ENCODE measurements at places on chromosomes 12 and 14. TPM values are rescaled to one million over a fixed set of nuclear protein-coding genes. Genes with fewer than 3 reads are reported as not detected.

Gene TAS2R9
- not detected for total RNA-seq

DNA sequence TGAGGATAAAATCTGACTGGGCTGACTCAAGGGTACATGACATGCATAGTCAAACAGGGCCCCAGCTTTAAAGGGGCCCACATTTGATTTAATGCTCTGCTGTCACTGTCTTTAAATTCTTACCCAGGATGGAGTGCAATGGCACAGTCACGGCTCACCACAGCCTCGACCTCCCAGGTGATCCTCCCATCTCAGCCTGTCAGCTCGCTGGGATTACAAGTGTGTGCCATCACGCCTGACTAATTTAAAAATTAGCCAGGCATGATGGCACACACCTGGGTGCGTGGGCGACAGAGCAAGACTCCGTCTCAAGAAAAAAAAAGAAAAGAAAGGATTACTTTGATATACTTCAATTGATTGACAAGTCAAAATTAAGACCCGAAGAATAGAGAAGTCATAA, 9.2 kb upstream of the PLBD1 start:
- DNase-seq, result no peak

DNA sequence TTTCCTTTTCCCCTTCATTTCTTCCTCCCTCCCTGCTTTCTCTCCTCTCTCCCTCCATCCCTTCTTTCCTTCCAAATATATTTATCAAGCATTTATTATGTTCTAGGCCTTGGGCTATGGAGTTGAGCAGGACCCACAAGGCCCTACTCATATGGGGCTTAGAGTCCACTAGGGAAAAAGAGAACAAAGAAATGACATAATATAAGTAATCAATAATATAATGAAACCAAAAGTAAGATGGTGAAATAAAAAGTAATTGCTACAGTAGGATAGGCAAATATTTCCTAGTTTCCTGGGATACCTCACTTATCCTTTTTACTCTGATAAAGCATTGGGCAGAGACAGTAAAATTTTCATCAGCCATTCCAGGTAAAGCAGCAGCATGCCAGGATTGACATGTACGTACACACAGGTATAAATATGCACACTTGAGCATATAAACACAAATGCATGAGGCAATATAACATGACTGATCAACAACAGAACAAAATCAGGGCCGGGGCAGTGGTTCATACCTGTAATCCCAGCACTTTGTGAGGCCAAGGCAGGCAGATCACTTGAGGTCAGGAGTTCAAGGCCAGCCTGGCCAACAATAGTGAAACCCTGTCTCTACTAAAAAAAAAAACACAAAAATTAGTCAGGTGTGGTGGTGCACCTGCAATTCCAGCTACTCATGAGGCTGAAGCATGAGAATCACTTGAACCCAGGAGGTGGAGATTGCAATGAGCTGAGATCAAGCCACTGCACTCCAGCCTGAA, 35.5 kb upstream of the CSRP2 start:
- DNase-seq, result no peak

Gene SOCS4
- total RNA-seq, result 16.8 TPM

Gene HCAR3
- total RNA-seq, result not detected

DNA sequence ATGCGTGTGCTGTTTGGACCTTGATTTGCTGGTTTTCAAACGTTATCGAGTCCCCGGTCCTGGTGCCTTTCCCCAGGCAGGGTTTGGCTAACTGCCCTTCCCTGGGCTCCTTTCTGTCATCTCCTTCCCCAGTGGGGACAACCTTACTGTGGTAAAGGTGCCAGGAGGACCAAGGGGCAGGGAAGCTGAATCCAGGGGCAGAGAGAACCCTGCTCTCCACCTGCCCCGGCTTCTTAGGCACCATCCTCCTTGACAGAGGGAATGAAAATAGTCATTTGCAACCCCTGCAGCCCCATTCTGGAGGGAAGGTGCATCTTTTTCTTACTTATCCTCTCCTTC, 5.0 kb downstream of the CEBPE start:
- DNase-seq, result peak; percentile 65

- DNase-seq, result no peak
These were observed 308.8 kb upstream of the SYT1 start for GRCh38 chr12:78555802-78556201.

Gene DIO3
- total RNA-seq, result not detected

DNA sequence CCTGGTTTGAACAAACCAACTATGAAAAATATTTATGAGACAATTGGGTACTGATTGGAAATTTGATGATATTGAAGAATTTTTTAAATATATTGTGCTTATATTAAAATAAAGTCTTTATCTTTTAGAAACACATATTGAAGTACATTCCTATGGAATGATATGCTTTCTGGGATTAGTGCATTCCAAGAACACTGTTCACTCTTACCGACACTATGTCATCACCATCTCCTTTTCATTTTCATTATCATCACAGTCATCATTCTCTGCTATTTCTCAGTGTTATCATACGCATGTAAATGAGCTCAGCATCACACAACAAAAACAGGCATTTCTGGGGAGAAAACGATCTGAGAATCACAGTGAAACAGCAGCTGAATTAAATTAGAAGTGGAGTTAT, 513.3 kb upstream of the CCDC196 start:
- no peak for DNase-seq

Gene IL26
- total RNA-seq, result 2.4 TPM

DNA sequence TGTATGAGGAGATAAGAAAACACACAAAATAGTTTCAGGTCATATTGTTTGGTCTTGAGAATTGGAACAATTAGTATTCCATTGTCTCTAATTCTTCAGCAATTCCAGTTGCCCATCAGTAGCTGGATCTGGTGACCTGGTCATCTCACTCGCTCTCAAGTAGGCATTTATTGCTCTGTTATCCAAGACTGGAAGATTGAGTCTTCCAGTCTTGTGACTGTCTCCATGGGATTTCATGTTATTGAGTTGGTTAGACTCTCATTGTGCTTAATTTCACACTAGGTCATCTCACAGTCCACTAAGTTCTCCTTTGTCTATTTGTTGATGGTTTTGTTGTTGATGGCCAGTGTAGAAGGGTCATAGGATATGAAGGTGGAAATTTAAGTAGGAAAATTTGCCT, 47.5 kb downstream of the FBXO34 start:
- DNase-seq, result no peak

DNA sequence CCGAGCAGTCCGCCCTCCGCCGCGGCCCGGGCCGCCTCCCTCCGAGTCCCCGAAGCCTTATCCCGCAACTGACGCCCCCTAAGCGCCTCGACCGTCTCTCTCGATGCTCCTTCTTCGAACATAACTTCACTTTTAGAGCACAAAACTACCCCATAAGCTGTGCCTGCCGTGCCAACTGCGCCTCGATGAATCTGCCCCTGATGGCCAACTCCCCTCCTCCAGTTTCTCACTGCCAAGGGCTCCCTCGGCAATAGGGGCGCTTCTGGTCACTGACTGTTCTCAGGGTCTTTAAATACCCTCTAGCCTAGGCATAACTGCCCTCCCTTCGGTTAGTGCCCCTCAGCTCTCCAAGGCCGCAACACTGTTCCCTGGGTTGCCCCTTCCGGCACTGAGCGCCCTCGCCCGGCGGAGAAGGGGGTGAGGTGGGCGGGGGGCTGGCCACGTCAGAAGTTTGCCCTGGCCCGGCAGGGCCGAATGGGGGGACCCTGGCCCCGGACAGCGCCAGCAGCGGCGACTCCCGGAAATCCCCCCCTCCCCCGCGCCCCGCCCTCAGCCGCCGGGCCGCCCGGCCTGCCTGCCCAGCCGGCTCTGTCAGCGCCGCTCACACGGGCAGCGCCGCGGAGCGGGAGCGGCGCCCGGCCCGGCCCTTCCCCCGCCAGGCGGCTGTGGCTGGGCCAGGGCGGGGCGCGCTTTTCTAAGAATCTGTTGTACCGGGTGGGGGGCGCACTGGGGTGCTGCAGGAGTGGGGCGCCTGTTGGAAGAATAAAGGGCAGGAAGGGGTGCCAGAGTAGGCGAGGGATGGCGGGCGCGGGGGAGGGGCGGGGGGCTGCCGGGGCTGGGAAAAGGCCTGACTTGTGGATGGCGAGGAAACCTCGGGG, 10.6 kb downstream of the RARG start:
- DNase-seq, result peak; percentile 97

DNA sequence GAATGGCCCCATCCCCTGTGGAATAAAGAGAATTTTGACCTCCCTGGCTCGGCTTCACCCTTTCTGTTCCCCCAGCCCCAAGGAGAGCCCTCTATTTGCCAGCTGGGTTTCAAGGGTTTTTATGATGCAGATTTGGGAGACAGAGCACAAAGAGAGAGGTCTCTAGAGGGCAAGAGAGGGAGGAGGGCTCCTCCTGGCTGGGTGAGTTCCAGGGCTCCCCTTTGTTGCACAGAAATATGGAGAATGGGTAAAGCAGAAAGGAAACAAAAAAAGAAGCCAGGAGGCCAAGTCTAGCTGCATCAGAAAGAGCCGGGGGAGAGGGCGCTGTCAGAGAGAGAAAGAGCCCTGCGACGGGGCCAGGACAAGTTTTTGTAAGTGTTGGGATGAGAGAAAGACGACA, 319.6 kb upstream of the RTL1 start:
- no peak for DNase-seq

Gene INSM2
- not detected for total RNA-seq

GRCh38 chr12:26327975-26328644, 132.7 kb downstream of the SSPN start:
- no peak for DNase-seq

DNA sequence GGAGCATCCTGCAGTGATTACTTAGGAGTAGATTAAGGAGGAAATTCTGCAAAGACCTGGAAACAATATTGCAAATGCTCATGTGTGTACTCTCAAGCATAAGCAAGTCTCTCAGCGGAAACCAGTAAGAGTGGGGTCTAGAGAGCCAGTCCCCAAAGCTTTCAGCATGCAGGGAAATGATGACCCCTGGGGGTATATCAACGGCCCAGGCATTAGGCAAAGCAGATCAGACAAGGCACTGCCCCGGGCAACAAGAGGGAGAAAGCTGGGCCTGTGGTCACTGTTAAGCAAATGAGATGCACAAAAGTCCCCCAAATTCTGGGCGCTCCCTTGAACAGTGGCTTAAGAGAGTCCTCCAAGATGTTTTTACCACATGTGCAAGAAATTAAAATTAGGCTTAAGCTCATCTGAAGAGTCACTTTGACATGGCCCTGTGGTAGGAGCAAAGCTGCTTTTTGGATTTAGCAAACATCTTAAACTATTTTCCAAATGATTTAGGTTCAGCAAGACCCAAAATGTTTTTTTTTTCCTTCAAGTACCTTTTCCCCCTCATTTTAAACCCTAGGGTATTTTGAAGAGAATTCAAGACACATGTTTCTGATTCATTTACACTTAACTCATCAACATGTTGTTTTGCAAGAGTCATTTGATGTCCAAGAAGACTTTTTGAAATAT, 457.1 kb upstream of the TBX3 start:
- no peak for DNase-seq

GRCh38 chr12:49296034-49296835, 1.3 kb downstream of the PRPH start:
- DNase-seq, result peak; percentile 90

GRCh38 chr12:74129702-74130101, 407.9 kb upstream of the ATXN7L3B start:
- DNase-seq, result no peak

Gene CTSG
- total RNA-seq, result not detected

DNA sequence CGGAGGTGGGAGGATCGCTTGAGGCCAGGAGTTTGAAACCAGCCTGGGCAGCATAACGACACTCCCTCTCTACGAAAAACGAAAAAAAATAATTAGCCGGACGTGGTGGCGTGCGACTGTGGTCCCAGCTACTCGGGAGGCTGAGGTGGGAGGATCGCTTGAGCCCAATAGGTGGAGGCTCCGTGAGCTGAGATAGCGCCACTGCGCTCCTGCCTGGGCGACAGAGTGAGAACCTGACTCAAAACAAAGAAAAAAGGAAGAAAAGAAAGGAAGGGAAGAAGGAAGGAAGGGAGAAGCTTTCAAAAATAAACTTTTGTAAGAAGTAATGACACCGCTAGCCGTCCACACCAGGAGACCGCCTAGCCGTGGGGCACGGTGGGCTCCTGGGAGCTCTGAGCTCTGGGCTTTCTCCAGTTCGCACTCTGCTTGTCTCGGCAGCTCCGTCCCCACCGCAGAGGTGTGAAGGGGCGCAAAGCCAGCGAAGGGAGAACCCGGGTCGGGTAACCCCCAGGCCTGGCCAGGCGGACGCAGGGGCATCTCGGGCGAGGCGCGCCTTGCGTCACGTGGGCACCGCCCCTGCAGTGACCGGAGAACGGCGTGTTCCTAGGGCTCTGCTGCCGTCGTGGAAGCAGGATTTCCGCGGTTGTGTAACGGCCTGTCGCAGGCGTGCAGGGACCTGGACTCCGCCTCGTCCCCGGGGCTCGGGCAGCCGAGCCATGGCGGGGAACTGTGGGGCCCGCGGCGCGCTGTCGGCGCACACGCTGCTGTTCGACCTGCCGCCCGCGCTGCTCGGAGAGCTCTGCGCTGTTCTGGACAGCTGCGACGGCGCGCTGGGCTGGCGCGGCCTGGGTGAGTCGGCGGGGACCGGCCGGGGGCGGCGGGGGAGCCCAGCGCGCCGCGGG, at the start of gene IRAK3:
Gene IRAK3, plus strand, starts transcription at position 631 of the 902 bp plus-strand sequence. Its CDS starts 86 bp downstream, at position 717.
- DNase-seq, result peak; percentile 91

Gene PLEKHH1
- 1.1 TPM for total RNA-seq

DNA sequence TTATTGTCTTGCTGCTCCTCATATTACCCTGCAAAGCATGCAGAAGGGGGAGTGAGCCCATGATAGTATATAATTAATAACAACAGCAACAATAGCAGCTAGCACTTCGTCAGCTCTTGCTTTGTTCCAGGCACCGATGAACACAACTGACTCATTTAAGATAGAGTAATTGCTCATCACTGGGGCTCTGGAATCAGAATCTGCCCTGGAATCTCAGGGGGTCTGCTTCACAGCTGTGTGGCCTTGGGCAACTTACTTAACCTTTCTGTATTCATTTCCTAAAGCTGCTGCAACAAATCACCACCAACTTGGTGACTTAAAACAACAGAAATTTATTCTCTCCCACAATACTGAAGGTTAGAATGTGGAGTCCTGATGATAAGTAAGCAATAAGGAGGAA, 55.0 kb upstream of the PSMC1 start:
- no peak for DNase-seq

- DNase-seq, result peak; percentile 83
These were observed 11.9 kb downstream of the KCNH3 start for GRCh38 chr12:49550693-49551252.

Gene OR4K15
- total RNA-seq, result not detected

Gene RSRC2
- 41.8 TPM for total RNA-seq

GRCh38 chr14:54622192-54622958, 55.4 kb downstream of the SAMD4A start:
- DNase-seq, result peak; percentile 49

Gene OTX2
- not detected for total RNA-seq

DNA sequence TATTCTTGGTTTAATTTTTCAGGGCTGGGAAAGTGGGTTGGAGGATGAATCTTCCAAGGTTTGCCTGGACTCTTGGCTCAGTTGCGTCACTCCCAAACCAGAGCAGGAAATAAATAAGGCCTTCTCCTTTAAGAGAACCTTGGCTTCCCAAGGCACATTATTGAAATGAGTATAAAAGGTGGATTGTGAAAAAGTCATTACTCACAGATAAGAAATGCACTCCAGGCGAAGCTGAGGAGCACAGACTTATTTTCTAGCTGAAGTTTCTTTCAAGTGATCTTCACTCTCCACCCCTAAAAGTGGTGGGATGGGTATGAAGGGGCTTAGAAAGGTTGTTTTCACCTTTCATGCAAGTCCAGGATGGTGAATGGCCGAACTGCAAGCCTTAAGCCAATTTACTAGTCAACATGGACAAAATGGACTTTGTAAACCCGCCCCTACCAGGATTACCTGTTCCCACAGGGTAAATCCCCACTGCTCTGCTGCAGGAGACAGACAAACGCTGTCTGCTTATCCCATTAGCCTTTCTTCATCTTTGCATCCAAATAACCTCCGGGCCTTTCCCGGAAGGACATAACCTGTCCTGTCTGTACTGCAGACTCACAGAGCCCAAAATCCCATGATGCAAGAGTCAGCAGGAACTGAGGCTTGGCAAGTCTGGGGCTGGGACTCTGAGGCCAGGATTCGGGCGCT, 207.6 kb downstream of the BCL11B start:
- peak; percentile 29 for DNase-seq

Gene GABARAPL1
- total RNA-seq, result 65.9 TPM
